ENCODE measurements at places on chromosomes 12 and 14.

GRCh38 chr12:40942326-40942725 lies 245.8 kb upstream of the PDZRN4 start:
- no peak for DNase-seq

DNA sequence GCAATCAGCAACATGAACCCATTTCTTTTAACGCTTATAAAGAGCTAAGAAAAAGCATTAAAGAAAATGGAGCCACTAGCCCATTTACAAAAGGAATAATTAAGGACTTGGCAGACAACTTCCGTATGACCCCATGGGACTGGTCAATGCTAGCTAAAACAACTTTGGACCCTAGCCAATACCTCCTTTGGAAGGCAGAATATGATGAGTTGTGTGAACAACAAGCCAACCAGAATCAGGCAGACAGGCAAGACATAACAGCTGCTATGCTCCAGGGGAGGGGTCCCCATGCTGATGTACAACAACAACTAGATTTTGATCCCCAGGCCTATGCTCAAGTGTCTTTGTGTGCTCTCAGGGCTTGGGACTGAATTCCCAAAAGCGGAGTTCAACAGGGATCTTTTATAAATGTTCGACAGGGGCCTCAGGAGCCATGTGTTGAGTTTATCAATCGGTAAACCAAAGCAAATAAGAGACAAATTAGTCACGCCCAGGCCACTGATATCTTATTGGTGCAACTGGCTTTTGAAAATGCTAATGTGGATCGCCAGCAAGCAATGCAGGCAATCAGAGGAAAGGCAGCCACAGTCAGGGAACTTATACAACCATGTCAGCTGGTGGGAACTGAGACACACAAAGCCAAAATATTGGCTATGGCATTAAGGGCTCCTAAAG lies 254.4 kb upstream of the DIO2 start:
- no peak for DNase-seq

DNA sequence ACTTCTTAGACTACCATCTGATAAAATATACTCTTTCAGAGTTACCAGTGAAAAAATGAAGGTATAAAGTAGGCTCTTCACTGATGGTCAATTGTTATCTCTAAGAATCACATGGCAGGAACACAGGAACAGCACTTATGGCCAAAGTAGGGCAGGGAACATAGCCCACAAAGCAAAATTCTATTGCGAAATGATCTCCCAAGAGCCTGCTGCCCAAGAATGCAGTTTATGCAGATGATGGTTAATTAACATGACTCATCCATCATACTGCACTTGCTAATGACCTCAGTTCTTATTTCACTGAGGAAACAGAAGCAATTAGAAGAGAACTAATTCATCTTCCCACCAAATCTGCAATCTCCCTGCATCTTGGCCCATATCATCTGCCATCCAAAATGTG lies 133.8 kb downstream of the SLC2A13 start:
- DNase-seq: no peak

DNA sequence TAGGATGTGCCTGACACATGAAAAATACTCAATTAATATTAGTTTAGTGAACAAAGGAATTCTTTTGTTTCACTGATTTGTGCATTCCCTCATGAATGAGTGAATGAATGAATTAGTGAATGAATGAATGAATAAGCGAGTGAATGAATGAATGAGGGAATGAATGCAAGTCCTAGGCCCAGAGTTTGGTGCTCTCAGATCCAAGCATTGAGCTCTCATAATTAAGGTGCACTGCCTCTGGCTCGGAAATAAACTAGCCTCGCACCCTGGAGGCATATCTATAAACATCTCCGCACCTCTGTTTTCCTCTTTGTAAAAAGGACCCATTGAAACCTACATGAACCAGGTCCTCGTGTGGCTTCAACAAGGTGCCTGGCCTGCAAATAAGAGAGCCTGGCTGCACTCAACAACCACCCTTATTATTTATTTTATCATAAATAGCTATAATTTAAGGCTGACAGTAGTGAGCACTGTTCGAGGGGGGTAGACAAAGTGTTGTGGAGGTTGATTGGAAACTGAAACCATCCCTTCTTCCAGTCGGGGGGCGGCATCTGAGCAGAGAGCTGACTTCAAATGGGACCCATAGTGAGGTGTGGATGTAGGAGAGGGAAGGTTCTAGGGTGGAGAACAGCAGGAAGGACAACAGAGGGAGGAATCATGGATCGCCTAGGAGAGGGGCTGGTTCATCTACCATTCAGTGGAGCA lies 316.8 kb downstream of the BCL11B start:
- DNase-seq: no peak

DNA sequence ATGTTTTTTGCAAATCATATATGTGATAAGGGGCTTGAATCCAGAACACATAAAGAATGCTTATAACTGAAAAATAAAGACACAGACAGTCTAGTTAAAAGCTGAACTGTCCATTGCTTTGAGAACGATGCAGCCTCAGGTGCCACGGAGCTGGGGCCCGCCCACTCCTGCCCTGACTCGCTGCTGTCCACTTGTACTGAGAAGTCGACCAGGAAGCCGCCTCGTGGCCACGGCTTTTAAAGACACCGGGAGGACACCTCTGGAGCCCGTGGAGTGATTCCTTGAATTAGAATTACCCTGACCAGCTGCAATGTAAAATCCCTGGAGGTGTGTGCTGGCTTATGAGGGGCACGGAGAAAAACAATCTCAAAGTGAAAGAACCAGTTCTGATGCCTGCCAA lies 23.9 kb upstream of the TEX22 start:
- no peak for DNase-seq

DNA sequence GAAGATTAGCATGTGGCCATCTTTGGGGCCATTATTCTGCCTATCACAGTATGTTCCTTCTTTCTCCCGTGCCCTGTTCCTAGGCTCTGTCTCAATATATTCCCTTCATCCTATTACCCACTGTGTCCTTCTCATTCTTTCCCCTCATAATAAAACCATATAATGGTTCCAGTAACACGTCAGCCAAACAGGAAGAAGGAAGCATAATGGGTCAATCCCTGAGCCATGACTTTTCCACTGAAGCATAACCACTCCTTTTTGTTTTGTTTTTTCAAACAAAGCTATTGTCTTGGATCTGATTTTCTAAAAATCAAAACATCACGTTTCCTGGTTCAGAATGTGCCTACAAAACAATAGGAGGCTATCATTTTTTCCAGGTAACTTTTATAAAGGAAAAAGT lies 21.3 kb upstream of the RHOJ start:
- no peak for DNase-seq

DNA sequence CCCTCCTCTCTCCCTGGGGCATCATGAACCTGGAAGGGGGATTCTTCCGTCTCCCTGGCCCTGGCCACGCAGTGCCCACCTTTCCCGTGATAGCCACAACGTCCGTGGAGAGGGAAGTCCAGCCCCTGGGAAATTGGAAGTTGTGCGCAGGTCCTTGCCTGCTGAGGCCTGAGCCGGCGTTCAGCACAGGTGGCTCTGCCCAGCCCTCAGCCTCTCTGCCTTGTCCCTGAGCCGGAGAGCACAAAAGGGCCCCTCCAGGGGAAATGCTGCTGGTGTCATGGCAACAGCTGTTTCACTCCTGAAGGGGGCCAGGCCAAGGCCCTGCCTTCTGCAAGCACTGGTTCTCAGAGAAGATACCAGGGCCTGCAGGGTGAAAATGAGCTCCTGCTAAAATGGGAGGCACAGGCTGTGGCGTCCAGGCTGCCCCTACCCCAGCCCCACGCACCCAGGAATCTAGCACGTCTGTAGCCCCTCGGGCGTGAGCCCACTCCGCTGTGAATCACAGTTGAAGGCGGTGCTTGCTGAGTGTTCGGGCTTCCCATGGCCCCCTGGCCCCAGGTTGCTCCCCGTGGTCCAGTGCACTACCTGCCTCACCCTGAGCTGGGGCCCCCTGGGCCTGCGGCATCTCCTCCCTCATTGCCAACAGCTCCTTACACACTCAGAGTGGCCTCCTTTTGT lies 149.4 kb downstream of the ADGRD1 start:
- no peak for DNase-seq

Measured in T-cell (primary cell).